ENCODE measurements at places on chromosomes 11 and 22.

DNA sequence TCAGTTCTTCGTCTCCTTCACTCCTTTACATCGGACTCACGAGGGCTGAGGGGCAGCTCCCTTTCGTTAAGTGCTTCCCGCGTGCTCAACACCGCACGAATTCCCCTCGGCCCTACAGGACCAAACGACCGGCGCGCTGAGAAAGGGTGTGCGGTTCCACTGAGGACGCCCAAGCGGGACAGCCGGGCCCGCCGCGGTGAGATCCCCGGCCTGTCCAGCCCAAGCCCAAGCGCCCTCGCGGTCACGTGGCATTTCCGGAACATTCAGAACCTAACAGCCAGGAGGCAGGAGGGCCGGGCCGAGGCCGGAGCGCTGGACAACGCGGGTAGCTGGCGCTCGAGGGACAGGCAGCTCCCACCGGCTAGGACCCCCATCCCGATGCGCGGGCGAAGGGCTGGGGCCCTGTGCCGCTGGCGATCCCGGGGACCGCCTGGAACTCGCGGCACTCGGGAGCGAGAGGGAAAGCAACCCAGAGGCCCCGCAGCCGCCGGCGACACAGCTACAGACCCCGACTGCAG, 737 bp upstream of the STIP1 start:
- peak; percentile 93 for DNase-seq

DNA sequence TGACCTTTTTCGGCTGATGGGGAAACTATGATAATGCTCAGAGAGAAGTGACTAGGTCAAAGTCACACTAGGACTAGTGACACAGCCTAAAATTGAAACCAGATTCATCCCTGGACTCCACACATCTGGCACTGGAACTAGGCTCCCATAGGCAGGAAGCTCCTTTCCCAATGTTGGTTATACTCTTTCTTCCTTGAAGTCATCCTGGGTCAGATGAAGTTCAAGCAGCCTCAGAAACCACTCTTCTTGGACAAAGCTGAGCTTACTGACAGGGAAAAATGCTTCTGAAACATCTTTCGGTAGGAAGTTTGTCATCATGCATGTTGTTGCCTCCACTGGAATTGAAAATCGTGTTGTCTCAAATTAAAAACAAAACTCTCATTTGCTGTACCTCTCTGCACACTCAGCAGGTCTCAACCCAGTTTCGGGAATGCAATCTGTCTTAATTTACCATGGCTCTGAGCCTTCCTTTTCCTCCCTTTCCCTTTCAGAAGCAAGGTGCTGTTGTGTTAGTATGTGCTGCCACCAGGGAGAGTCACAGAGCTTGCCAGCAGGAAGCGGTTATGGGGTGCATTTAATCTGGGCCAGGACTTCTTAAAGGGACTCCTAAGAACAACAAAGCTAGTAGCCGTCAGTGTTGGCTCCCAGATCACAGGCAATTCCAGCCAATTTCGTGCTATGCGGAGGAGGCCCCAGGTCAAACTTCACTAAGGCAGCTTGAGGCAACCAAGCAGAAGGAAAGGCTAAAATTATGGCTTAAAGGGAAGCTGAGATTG, 384.8 kb downstream of the TENM4 start:
- DNase-seq = peak; percentile 91

GRCh38 chr11:131902421-131902820, 532.0 kb downstream of the NTM start:
- no peak for DNase-seq

DNA sequence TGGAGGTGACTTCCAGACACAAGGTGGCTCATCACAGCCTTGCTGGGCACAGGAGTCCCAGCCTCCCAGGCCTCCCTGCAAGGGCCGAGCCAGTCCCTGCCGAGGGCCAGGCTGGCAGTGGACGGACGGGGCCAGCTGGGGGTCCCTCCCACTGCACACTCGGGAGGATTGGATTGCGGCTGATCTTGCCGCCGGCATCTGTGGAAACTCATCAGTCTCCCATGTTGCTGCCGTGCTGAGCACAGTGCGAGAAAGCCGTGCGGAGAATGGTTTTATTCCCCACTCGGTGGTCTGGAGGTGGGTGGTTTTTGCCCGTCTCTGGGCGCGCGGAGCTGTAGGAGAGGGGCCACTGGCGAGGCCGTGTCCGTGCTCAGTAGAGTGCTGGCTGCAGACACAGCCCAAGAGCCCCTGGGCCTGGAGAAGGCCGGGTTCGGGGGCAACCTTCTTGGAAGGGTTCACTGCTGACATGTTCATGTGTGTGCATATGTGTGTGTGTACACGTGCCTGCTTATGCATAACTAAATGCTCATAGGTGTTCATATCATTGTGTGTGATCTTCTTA, 1246.4 kb downstream of the BRD1 start:
- no peak for DNase-seq

DNA sequence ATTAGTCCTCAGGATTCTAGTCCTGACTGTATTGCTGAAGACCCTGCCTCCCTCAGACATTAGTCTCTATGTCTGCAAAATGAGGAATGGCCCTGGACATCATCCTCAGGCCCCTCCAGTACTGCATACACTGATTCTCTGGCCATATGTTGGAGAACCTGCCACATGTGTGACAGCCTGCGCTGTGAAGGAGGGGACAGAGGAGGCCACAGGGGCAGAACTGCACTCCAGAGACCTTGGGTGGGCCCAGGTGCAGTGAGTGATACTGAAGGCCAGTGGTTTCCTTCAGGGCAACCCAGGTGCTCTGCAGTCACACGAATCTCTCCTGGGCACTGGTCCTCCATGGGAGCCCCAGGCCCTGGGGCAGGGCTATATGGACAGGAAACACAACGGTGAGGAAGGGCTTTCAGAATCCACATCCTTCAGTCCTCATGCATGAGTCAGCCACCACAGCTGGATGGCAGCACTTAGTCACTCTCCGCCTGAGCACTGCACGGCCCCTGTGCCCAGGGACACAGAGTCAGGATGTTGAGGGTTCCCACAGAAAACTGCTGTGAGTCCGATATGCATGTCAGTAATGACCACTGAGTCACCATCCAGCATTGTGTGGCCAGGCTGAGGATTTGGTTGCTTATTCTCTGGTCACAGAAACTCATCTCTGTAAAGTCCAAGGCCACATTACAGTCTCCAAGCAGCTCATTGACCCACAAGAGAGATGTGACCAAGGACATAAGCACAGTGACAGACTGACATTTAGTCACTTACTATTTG, 39.7 kb downstream of the ME3 start:
- DNase-seq = peak; percentile 99

DNA sequence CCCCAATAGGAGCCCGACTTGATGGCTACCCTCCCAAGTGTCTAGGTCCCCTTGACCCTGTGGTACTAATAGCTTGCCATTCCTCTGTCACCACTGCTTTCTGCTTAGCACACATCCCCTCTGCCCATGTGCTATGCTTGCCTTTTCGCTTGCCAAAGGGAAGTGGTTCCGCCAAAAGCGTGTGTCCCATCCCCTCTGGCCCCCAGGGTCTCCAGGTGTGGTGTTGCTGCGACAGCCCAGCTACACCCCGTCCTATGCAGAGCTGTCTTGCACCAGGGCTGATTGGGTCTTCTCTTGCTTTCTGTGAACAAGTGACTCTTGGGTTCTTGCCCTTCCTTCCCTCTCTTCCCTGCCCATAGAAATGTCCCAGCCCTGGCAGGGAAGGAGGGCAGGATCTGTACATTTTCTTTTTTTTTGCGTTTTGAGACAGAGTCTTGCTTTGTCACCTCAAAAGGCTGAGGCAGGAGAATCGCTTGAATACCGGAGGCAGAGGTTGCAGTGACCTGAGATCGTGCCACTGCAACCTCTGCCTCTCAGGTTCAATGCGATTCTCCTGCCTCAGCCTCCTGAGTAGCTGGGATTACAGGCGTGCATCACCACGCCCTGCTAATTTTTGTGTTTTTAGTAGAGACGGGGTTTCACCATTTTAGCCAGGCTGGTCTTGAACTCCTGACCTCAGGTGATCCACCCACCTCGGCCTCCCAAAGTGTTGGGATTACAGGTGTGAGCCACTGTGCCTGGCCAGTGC, 3.9 kb downstream of the TANGO2 start:
- no peak for DNase-seq

- DNase-seq = no peak
These were observed 106.9 kb downstream of the SYN3 start for GRCh38 chr22:32951076-32951806.

GRCh38 chr11:7571640-7572000, 57.8 kb downstream of the PPFIBP2 start:
- DNase-seq = peak; percentile 85

GRCh38 chr11:75625021-75625420, 43.8 kb downstream of the MAP6 start:
- no peak for DNase-seq

GRCh38 chr22:24803064-24803542, 2.9 kb upstream of the SGSM1 start:
- peak; percentile 3 for DNase-seq

GRCh38 chr11:61295596-61295926, 445 bp upstream of the VWCE start:
- DNase-seq = peak; percentile 26

GRCh38 chr11:127651888-127652221, 651.3 kb upstream of the KIRREL3 start:
- DNase-seq = peak; percentile 28

DNA sequence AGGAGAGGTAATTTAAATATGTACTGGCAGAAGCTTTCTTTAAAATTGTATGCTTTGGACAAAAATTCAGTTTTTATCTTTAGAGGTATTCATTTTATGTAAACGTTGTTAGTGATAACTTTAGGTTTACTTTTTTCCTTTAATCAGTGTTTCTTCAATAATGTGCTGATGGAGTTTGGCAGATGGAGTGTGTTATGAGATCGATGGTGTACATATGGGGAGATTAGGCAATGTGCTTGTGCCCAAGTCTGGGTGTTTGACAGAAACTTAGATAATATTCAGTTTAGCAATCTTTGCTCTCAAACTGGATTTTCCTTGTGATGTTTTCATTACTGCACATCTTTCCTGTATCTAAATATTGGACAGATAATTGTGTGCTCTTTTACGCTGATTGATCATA, 425.4 kb downstream of the JRKL start:
- DNase-seq = no peak

DNA sequence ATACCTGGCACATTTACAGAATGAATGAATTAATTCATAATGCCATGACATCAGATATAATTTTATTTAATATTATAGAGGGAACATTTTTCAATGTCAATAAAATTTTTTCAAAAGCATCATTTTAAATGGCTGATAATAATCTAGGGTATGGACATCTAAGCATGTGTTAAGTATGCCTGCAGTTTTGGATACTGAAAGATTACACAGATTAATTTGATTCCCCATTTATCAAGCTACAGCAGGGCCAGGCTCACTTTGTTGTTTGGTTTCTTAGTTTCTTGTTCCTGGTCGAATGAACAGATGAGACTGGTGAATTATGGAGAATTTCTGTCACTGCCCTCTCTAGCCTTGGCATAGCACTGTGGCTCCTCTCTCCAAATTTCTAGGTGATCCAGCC, 72.4 kb upstream of the E2F8 start:
- DNase-seq = no peak

- DNase-seq = no peak
These were observed 379.2 kb downstream of the AASDHPPT start for GRCh38 chr11:106456647-106457046.

DNA sequence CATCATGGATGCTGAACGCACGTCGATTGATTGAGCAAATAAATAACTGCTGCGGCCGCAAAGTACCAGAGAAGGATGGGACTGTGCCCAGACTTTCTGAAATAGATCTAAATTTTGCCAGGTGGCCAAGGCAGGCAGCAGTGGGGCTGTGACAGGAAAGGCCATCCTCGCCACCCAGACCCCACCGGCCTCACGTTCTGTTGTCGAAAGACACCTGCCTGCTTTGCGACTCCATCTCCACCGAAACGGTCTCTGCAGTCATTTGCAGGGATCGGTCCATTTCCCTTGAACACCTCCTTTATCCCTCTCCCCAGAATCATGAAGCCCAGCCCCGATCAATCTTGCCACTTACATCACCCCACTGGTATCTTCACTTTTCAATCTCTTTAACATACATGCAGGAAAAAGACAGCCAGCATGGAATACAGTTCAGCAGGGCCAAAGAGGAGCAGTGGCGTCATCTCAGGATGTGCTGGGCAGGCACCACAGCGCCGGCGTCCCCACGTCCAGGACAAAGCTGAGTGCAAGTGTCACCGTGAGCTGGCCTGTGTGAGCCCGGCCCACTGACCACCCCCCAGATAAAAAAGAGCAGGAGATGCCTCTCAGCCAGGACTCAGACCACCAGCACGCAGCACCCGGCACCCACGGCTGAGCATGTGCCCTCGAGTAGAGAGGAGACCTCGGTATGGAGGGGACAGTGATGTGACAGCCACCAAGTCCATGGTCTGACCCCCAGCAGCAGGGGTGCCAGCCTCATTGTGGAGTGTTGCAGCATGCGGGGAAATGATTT, 610.3 kb downstream of the TBC1D22A start:
- no peak for DNase-seq

- no peak for DNase-seq
These were observed 5.0 kb downstream of the TPCN2 start for GRCh38 chr11:69053546-69054396.

DNA sequence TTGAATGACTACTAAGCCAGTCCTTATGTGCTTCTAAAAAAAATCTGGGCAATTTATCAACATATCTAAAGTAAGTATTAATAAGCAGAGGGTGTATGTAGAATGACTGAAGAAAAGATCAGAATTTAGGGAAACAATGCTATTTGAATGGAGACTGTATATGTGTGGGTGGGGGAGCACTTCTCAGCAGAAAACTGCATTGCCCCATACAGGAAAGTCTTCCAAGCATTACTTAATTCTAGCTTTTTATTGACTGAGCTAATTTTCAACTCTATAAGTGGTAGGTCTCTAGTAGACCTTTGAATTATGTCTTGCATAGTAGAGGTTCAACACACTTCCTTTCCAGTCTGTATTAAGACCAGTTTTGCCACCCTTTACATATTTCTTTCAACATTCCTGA, 41.7 kb downstream of the CASP12 start:
- DNase-seq = no peak

- no peak for DNase-seq
These were observed 16.9 kb downstream of the UPB1 start for GRCh38 chr22:24512043-24512442.

- DNase-seq = no peak
These were observed 58.3 kb downstream of the PHF21B start for GRCh38 chr22:44951510-44951816.

- peak; percentile 7 for DNase-seq
These were observed 64.5 kb upstream of the B3GAT1 start for GRCh38 chr11:134476435-134477021.

DNA sequence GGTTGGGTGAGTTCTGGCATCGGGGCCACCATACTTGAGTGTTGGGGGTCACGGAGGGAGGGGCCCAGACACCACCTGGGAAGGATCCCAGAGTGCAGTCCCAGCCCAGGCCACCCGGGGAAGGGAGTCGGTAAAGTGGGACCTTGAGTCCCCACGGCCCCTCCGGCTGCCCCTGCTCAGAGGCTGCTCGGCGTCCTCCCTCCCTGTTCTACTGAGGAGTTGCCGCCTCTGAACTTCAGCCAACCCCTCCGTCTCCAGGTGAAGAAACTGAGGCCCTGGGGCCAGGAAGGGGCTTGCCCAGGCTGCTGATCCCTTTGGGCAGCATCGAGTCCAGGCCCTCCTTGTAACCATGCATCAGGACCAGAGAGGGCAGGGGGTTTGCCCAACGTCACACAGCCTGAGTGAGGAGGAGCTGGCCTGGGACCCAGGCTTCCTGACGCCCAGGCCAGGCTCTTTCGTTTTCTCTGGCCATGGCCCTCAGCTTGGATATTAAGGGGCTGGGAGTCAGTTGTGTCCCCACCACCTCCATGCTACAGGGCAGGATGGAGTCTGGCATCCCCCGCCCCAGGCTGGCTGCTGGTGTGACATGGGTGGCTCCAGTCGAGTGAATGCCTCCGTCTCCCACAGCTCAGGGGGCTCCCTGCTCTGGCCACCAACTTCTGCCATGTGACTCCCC, 1.3 kb downstream of the PARVG start:
- no peak for DNase-seq

- peak; percentile 99 for DNase-seq
These were observed at the start of the genes ATM and NPAT for GRCh38 chr11:108222574-108223347. TSS of gene ATM (plus strand) at chr11:108223067. CDS start at chr11:108227625, 4,558 bp downstream. TSS of gene NPAT (minus strand) at chr11:108222638. CDS start at chr11:108222536, 102 bp downstream.

All from foreskin fibroblast (primary cell).